Stimulated activated CD4-positive, alpha-beta T cell treated with anti-CD3 and anti-CD28 coated beads, Interleukin-4, amount 100 ng/mL, for 4 hours (primary cell): ENCODE measurements at places on chromosomes 2 and 18.

- no peak for DNase-seq
These were observed 1.3 kb downstream of the DUSP28 start for GRCh38 chr2:240561325-240561971.

GRCh38 chr2:194103941-194104659 is 1552.9 kb upstream of the SLC39A10 start:
- DNase-seq = no peak

DNA sequence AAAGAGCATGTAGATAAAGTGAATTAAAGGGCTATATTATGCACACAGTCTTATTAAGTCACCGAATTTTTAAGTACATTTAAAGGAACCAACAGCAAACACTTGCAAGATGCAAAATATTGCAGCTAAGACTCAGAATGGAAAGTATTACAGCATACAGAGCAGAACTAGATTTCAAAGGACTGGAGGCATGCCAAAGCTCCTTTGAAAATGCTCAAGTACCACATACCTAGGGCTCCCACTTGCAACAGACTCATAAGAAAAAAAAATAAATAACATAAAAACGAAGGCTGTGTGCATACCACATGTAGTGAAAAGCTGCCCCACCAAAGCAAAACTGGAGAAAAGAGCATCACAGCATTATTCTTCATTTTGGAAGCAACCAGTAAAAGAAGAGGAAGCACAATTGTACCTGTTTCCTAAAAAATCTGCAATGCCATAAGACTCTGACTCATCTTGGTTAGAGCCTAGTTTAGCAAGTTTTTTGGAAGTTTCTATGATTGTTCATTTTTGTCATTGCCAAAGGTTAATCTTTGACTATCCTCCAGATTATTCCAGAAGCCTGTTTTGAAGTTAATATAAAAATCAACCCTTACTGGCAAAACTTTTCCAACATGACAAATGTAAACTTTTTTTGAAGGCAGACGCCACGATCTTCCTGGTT is 306.0 kb upstream of the COL3A1 start:
- DNase-seq = no peak

- DNase-seq = no peak
These were observed 3.3 kb downstream of the BOK start for GRCh38 chr2:241561832-241562231.

DNA sequence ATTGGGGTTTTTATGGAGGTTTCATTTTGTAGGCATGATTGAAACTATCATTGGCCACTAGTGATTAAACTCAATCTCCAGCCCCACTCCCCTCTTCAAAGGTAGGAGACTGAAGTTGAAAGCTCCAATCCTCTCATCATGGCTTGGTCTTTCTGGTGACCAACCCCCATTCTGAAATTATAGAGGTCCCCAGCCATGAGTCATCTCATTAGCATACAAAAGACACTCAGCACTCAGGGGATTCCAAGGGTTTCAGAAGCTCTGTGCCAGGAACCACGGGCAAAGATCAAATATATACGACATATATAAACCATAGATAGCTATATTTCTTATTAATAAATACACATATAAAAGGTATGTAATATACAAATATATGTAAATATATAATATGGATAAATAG is 256.0 kb upstream of the POU3F3 start:
- no peak for DNase-seq

DNA sequence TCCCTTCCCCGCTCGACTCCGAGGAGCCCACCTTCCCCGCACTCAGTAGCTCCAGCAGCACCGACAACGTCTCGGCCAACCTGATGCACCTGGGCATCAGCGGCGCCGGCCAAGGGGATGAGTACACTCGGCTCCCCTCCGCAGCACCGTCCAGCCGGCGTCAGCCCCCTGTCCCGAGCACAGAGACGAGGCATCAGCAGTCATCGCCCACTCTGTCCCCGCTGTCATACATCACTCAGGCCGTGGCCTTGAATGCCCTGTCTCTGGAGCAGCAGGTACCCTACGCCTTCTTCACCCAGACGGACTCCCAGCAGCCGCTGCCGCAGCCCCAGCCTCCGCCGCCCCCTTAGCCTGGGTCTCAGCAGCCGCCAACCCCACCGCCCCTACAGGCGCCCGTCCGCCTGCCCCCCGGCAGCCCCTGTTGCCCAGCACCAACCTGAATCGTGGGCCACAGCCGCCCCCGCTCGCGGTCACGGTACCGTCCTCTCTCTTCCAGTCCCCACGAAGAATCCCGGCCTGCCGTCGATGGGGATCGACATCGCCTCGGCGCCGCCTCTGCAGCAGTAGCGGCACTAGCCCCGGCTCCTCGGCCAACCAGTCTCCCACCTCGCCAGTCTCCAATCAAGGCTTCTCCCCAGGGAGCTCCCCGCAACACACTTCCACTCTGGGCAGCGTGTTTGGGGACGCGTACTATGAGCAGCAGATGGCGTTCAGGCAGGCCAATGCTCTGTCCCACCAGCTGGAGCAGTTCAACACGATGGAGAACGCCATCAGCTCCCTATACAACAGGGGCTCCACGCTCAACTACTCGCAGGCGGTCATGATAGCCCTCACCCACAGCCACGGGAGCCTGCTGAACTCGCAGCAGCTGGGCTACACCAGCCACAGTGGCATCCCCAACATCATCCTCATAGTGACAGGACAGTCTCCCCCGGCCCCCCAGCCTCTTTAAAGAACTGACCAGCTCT is 1195.9 kb upstream of the CHAC2 start:
- no peak for DNase-seq

- no peak for DNase-seq
These were observed 19.2 kb upstream of the TMEM177 start for GRCh38 chr2:119659601-119660342.

GRCh38 chr2:75952173-75952572 is 241.5 kb upstream of the GCFC2 start:
- no peak for DNase-seq

DNA sequence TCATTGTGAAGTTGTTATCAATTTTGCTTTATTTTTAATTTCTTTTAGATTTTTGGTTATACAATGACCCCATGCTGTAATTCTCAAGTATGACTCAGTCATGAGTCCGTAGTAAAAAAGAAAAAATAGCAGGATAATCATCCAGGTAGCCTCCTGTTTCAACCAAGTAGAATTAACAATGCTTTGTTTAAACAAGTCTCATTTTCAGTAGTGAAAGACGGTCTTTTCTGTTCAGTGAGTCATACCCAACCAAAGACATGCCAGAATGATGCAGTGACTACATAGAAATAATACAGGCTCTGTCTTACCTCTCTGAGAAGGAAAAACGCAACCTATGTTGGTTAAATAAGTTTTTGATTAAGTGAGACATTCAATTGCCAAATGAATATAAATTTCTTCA is 67.8 kb upstream of the DSC1 start:
- DNase-seq = no peak

- no peak for DNase-seq
These were observed 44.9 kb downstream of the SERTAD2 start for GRCh38 chr2:64608867-64609226.

DNA sequence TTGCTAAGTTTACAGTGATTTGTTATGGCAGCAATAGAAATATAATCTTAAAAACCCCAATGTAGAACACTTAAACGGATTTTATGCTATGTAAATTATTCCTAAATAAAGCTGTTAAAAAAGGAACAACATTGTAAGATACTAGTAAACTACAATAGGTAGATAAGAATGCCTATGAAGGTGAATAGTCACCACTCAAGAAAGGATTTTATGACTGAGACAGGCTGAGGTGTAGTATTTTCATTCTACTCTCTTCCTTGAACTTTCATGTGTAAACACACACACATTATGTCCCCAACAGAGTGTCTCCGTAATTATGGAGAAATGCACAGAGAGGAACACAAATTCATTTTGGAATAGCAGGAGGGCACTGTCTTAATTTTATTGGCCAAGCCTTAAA is 183.9 kb upstream of the ST6GAL2 start:
- DNase-seq = no peak

DNA sequence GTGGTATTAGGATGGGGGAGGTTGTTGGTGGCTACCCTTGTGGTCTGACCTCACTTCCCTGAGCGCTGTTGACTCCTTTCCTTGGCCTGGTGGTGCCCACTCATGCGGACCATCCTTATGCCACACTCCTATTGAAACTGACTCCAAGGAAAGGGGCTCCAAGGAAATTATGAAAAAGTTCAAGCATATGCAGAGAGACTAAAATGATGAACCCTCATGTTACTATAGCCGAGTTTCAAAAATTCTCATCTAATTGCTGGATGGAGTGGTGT is 96.2 kb upstream of the STPG4 start:
- no peak for DNase-seq
